HFFc6 (cell line): ENCODE measurements at places on chromosomes 6 and 20.

DNA sequence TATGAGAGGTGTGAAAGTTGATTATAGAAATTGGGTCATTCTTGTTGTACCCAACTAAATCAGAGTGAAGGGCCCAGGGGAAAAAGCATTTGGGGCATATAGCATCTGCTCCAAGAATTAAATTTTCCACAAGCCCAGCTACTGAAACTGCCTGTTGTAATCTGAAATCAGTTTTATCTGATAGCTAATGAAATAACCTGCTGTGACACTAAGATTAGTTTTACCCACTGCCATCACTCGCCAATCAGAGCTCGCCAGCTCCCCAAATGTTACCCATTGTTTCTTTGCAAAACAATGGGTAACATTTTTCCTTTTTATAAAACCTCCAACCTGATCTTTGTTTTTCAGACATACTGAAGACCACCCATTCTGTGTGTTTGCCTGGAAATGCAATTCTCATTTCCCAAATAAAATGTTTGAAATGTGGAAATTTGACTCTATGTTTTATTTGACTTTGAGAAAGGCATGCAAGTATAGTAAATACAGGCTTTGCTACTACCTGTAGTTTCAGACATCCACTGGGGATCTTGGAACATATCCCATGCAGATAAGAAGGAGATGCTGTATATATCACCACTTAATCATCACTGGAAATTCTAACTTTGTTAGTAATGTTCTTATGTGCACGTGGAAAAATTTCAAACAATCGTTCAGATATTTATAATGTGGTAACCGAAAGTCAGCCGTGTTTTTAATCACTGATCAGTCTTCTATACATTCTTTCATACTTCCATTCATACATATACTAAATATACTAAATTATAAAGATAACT lies 6.3 kb upstream of the AHI1 start:
- no peak for DNase-seq

GRCh38 chr6:110328259-110328658 lies 29.9 kb downstream of the METTL24 start:
- peak; percentile 60 for DNase-seq

DNA sequence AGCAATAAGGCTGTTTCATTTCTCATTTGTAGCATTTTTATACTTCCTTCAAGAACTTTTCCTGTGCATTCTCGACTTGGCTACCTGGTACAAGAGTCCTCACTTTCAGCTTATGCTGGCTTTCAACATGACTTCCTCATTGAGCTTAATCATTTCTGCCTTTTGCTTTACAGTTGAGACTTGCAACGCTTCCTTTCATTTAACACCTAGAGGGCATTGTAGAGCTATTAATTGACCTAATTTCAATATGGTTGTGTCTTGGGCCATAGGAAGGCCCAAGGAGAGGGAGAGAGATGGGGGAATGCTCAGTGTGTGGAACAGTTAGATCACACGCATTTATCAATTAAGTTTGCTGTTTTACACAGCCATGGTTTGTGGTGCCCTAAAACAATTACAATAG lies 37.2 kb downstream of the SLC22A2 start:
- DNase-seq = no peak

DNA sequence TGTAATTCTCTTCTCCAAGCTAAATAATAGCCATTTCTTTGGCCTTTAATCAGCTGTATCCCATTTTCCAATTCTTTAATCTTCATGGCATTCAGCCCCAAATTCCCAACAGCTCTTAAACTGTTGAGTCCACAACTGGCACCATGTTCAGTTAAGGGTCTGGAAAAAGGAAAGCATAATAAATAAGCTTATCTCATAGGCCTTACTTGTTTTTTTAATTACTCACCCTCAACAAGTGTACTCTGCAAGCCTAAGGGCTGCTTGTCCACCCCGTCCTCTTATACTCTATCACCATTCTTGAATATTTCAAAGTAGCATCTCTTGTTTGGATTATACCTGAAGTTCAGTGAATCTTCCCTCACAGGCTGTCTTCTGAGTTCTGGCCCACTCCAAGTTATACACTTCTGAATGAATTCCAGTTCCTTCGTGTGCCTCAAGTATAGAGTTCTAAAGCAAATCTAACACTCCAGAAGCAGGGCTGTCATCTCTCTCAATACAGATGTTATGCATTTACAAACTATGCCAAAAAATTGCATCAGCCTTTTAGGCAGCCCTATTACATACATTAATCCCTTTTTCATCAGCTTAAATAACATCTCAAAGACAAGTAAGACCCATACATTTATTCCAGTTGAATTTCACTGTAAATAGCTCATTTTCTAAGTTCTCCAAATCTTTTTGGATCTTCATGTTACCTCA lies 98.7 kb downstream of the COL21A1 start:
- DNase-seq = no peak

- DNase-seq = no peak
Measured at GRCh38 chr6:127267646-127268625, 1.3 kb downstream of the RNF146 start.

GRCh38 chr6:26331218-26332073 lies 33.6 kb upstream of the BTN3A2 start:
- peak; percentile 61 for DNase-seq

DNA sequence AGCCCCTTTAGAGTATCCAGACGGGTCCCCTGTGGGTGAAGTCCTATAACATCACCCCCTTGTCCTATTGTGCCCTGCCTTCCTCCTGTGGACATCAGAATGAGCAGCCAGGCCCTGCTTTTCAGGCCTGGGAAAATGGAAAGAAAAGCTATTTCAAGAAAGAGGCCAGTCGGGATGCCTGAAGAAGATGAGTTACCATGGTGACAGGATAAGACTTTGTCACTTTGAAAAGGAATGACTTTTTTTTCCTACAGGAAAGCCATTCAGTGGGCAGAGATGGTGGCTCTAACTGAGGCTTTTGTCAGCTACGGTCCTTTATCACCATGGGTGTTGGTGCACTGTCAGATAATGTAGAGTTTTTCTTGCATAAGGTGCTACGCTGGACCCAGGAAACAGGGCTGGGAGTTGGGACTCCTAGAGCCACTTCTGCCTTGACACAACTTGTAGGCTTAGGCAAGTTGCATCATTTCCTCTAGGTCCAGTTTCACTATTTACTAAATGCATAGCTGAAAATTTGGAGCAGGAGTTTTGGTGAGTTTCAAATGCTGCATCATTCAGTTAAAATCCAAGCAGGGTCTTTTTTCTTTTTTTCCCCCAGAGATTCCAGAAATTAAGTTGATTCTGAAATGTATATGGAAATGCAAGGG lies 293.6 kb upstream of the PRND start:
- DNase-seq = no peak

DNA sequence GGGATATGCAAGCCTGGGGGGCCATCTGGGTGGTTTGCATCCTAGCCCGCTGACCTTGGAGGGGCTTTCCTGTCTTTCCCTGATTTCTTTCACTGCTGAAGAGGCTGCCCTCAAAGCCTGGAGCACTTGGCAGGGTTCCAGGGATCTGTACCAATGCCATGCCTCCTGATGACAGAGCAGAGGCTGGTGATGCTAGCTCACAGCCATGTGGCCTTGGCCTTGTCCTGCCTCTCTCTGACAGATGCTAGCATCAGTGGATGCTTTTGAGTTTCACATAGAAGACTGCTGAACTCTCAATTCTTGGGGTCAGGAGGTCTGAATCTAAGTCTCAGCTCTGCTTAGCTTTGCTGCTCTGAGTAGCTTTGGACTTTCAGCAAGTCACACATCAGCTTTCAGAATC lies 21.9 kb upstream of the RREB1 start:
- peak; percentile 18 for DNase-seq

GRCh38 chr6:151690768-151691562 lies 116.5 kb upstream of the ESR1 start:
- DNase-seq = peak; percentile 2

DNA sequence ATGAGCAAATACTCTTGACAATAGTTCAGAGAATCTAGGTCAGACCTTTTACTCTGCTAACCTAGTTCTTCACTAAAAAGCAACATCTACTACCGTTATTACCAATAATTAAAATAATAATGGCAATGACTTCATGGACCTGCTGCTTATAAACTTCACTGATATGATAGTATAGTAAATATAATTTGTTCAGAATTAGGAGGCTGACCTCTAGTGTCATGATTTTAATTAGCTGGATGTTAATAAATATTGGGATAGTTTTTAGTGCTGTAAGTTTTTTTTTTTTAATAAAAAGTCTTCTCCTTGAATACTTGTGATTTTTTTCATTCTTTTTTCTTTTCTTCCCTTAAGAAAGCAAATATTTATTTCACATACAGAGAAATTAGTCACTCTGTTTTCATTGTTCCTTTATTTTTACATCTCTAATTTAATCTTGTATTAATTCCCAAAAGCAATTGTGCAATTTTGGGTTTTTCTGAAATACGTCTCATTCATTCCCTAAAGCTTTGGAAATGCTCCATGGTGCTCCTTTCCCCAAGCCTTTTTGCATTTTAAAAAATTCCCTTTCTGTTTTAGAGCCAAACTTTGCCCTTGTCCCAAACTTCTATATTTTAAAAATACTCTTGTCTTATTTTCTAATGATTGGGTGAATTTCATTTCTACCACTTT lies 46.6 kb upstream of the UST start:
- DNase-seq = no peak

GRCh38 chr6:159002432-159003155 lies 2.6 kb upstream of the RSPH3 start:
- DNase-seq = peak; percentile 54

GRCh38 chr6:73680289-73680918 lies 15.6 kb upstream of the CD109 start:
- no peak for DNase-seq

DNA sequence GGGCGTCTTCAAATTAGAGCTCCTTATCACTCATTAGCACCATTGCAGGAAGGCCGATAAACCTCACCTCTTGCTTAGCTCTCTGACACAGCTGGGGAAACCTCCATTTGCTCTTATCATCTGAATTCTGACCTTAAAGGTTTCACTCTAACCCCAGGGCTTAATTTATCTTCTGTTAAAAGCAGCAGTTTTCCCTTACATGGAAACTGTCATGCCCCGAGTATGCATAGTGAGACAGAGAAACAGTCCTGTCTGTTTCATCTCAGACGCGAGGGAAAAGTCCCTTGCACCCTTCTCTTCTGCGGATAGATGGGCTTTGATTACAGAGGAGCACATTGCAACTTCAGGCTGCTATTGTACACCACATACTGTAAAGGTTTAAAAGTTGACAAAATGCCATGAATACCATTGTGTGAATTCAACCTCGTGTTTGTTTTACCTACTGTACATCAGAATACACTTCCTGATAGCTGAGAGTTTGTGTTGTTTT lies 191.5 kb upstream of the BMP2 start:
- DNase-seq = no peak

DNA sequence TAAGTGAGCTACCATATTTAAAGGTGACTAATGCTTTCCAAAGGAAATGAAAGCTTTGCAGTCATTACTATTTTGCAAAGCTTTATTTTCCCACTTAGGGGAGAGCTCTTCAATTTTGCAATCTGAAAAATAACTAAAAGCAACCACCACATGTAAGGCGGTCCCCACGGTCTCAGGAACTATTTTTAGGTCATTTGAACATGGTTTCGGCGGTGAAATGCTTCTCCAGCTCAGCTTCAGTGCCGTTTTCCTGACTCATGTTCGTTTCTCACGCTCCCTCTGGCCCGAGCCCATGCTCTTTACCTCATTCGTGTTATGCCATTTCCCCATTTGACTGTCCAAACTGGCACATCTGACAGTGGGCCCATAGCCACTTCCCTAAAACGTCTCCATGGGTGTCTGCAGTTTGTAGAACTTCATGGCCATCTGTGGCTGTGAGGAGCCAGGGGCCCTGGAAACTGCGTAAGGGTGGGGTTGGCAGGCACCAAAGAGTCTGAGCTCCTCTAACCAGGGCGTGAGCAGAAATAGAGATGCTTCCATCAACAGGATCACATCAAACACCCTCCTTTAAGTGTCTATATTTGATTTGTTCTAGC lies 46.5 kb downstream of the ADTRP start:
- no peak for DNase-seq

- no peak for DNase-seq
Measured at GRCh38 chr20:48845721-48846306, 18.0 kb upstream of the PREX1 start.

DNA sequence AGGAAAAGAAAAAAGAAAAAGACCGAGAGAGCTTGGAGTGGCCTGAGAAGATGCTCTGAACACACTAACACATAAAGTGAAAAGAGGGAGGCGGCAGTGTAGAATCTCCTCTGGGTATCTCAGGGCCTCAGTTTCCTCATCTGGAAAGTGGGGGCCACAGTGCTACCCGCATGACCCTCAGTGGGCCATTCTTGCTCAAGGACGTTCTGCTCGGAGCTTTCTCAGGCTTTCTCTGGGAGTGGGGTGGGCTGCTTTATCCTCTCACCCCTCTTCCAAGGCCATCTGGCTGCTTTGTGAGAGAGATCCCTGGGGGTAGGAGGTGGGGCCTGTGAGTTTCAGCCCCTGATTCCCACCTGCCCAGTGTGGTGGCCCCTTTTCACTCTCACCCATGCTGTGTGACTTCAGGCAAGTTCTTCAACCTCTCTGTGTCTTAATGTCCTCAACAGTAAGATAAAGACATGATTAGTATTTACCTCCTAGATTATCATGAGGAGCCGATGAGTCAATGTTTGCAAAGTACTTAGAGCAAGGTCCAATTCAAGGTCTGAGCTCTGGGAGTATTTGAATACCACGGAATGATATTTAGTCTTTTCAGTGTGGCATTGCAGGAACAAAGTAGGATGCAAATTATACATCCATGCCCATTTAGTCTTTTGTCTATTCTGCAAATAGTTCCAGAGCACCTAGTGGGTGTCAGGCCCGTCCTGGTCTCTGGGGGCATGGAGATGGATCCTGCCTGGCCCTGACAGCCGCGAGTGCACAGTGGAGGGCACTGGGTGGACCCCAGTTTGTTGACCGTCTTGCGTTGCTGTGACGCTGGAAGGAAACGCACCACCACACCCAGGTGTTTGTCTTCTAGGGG lies 34.3 kb downstream of the SRC start:
- DNase-seq = peak; percentile 46

- peak; percentile 76 for DNase-seq
Measured at GRCh38 chr6:134145786-134146185, 93.4 kb upstream of the SLC2A12 start.

GRCh38 chr6:42989923-42990322 lies 5.6 kb downstream of the PPP2R5D start:
- DNase-seq = no peak

DNA sequence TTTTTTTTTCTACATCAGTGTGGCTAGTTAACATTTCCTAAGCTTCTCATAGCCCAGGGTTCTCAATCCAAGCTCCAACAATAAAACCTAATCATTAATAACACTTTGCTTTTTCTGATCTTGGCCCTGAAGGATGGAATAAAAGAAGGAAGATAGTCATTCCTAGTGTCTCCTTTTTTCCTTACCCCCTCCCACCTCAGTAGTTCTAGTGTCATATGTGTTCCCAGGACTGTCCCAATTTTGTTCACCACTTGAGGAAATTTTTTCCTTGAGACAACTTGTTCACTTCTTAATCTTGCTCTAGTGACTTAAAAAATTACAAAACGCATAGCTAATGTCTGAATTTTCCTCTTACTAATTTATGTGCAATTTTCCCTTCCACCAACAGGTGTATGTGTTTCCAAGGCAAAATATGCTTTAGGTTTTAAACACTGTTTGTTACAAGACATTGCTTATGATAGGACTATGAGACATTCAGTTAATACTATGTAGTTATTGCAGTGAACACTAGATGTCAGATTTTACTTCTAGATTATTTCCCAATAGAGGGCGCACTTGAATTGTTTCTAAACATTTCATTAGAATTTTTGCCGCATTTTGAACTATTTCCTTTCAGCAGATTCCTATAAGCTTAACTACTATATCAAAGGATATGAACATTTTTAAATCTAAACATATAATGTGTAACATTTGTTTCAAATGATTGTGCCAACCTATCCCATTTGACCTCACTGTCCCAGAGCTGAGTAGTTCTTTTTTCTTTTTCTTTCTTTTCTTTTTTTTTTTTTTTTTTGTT lies 18.5 kb upstream of the C6orf141 start:
- DNase-seq = peak; percentile 67
